ENCODE measurements at places on chromosomes 16 and 17. TPM values are rescaled to one million over a fixed set of nuclear protein-coding genes. Genes with fewer than 3 reads are reported as not detected.

The DCAKD gene
- total RNA-seq, result 20.5 TPM

The PRR15L gene
- total RNA-seq, result 30.2 TPM

The ZP2 gene
- not detected for total RNA-seq

GRCh38 chr17:57557834-57558681 is 187.0 kb downstream of the CCDC182 start:
- DNase-seq, result peak; percentile 6
- no peak overlapping the region for H3K27ac ChIP-seq
- H3K4me3 ChIP-seq, result no peak overlapping the region
- H3K27me3 ChIP-seq, result no peaks in the 10 kb centered on the region

DNA sequence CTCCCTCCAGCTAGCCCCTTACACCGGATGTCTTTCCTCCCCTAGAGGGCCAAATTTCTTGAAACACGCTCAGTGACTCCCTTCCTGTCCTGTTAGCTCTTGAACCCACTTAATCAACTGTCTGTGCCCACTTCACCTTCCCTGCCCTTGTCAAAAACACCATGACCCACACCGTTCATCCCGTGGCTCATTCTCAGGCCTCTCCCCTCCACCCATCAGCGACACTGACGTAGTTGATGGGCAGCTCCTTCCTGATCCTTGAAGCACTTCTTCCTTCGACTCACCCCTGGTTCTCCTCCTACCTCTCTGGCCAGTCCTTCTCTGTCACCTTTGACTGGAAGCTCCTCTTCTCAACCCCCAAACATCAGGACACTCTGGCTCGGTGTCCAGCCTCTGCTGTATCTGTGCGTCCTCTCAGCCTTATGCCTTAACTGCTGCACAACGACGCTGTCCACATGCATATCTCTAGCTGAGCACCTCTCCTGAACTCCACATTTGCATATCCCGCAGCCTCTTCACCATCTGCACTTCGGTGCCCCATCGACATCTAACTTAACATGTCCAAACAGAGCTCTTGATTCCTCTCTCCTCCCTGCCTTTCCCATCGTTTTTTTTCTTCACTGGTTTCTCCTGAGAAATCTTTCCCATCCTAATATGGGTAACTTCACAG is 39.3 kb upstream of the CCDC182 start:
- H3K36me3 ChIP-seq, result no peaks in the 10 kb centered on the region
- no peak for DNase-seq
- H3K27ac ChIP-seq, result no peak overlapping the region
- H3K27me3 ChIP-seq, result peaks cover 32% of the 10 kb centered on the region
- no peaks in the 10 kb centered on the region for H3K4me1 ChIP-seq
- no peak overlapping the region for H3K4me3 ChIP-seq

DNA sequence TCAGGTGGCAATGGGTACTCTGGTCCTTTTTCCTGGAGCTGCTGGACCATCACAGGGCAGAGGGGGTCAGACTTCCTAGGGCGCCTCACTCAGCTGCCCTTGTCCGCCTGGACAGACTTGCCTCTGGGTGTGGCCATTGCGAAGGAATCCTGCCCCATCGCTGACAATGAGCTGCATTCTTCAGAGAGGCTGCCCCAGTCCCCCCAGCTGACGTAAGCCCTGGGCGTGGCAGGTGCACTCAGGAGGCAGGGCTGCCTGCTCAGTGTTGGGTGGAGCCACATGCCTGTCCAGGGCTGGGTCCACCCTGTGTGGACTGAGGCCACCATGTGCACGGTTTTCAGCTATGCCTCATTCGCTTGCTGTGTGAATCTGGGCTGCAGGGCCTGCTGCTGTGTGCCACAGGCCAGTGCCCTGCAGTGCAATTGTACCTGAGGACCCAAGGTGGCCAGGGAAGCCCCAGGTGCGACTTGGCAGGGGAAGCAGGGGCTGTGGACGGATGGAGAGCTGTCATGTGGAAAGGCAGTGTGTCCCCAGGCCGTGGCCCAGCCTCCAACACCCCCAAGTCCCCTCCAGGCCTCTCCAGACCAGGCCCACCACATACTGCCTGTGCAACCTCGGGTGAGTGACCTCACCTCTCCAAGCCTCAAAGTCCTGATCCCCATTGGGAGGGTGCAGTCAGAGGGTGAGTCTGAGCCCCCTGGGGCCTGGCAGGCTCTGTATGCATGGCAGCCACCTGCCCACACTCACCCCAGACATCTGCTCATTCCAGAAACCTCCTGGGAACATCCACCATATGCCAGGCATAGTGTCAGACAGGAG is 14.0 kb upstream of the MPRIP start:
- DNase-seq, result peak; percentile 97
- no peaks in the 10 kb centered on the region for H3K27me3 ChIP-seq
- H3K4me1 ChIP-seq, result peaks cover 51% of the 10 kb centered on the region
- H3K27ac ChIP-seq, result peak overlapping the region; percentile 87
- H3K36me3 ChIP-seq, result peaks cover 33% of the 10 kb centered on the region

DNA sequence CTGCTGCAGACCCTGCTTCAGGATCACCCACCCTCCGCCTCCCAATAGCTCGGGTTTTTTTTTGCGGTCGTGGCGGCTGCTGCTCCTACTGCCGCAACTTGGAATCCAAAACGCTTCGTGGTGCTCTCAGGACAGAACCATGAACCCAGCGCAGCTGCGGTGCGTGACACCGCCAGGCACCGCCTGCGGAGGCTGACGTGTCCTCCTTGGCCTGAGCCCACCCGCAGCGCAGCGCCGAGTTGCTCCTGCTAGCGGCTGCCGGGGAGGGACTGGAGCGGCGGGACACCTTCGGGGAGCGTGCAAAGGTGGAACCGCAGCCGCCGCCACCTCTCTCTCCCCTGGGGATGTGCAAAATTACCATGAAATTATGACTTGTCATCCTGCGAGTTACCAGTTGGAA is 1893.0 kb downstream of the TP53TG3F start:
- H3K36me3 ChIP-seq, result no peaks in the 10 kb centered on the region
- H3K27me3 ChIP-seq, result no peaks in the 10 kb centered on the region
- no peak overlapping the region for H3K27ac ChIP-seq
- H3K4me3 ChIP-seq, result no peak overlapping the region

DNA sequence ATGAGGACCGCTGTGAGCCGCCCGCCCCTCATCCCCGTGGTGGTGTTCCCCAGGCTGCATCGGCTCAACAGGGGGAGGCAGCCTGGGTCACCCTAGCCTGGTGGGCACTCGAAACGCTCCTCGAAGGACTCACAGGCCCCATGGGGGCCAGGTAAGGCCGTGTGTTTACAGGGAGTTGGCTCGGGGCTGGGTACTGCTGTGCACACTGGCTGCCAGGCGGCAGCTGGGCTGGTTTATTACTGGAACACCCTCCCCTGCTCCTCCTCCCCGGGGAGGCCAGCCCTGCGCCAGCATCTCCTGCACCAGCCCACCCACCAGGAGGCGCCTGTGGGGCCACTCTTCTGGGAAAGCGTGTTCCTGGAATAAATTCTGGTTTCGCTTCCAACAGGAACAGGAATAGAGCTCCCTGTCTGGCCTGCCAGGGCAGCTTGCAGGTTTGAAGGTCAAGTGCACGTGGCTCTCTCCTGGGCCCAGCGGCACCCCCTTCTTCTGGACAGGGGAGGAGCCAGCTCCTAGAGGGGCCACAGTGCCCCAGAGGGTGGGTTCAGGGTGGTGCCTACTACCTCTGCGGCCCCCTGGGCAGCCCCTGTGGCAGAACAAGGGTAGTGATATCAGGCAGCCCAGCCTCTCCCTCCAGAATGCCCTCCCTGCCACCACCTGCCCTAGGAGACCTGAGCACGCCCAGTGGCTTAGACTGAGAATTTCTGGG is 11.3 kb downstream of the MCRIP1 start:
- peaks cover 15% of the 10 kb centered on the region for H3K27me3 ChIP-seq
- peaks cover 11% of the 10 kb centered on the region for H3K4me1 ChIP-seq
- H3K27ac ChIP-seq, result no peak overlapping the region
- no peak overlapping the region for H3K4me3 ChIP-seq

DNA sequence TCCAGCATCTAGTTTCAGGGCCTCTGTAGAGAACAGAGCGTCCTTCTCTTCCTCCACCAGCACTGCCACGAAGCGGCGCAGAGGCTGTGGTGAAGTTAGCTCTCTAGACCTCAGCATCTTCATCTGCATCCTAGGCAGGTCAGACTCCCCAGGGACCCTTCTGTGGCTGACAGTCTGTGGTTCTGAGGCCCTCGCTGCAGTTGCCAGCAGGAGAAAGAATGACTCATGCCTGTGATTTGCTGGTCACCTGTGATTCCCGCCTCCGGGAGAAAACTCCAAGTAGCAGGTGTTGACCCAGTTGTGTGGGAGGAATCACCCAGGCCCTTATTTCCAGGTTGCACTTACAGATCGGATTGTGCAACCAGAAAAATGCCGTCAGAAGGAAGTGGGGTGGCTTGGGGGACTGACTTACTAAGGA is 117.3 kb upstream of the CACNG5 start:
- H3K27me3 ChIP-seq, result no peaks in the 10 kb centered on the region
- H3K27ac ChIP-seq, result no peak overlapping the region
- peaks cover 21% of the 10 kb centered on the region for H3K4me1 ChIP-seq
- peak; percentile 33 for DNase-seq

DNA sequence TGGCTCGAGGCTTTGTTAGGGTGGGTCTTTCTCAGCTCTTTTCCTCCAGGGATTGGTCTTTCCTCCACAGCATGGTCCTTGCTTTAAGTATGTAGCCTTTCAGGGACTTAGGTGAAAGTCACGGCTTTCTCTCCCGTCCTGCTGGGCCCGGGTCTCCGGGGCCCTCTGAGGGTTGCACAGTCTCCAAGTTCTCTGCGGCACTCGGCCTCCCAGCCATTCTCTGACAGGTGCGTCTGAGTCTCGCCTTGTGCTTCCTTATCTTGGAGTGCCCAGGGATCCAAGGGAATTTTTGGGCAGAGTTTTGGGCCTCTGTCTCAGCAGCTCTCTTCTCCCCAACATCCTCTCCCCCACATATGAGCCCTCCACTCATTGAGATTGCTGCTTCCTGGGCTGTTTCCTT is 36.6 kb downstream of the ZNF750 start:
- no peak for DNase-seq
- H3K36me3 ChIP-seq, result peaks cover 30% of the 10 kb centered on the region
- no peaks in the 10 kb centered on the region for H3K27me3 ChIP-seq
- H3K4me3 ChIP-seq, result no peak overlapping the region
- H3K4me1 ChIP-seq, result no peaks in the 10 kb centered on the region
- no peak overlapping the region for H3K27ac ChIP-seq
